ENCODE measurements at places on chromosomes 5 and 9. TPM values are rescaled to one million over a fixed set of nuclear protein-coding genes. Genes with fewer than 3 reads are reported as not detected.

The IFNK gene
- polyA plus RNA-seq = not detected

The NR5A1 gene
- 0.14 TPM for polyA plus RNA-seq

The STK32A gene
- polyA plus RNA-seq = 0.15 TPM

The C5orf63 gene
- polyA plus RNA-seq = 5.0 TPM

The TMEFF1 gene
- polyA plus RNA-seq = not detected

The CSF2 gene
- not detected for polyA plus RNA-seq
